ENCODE measurements at places on chromosomes 2 and 18.

DNA sequence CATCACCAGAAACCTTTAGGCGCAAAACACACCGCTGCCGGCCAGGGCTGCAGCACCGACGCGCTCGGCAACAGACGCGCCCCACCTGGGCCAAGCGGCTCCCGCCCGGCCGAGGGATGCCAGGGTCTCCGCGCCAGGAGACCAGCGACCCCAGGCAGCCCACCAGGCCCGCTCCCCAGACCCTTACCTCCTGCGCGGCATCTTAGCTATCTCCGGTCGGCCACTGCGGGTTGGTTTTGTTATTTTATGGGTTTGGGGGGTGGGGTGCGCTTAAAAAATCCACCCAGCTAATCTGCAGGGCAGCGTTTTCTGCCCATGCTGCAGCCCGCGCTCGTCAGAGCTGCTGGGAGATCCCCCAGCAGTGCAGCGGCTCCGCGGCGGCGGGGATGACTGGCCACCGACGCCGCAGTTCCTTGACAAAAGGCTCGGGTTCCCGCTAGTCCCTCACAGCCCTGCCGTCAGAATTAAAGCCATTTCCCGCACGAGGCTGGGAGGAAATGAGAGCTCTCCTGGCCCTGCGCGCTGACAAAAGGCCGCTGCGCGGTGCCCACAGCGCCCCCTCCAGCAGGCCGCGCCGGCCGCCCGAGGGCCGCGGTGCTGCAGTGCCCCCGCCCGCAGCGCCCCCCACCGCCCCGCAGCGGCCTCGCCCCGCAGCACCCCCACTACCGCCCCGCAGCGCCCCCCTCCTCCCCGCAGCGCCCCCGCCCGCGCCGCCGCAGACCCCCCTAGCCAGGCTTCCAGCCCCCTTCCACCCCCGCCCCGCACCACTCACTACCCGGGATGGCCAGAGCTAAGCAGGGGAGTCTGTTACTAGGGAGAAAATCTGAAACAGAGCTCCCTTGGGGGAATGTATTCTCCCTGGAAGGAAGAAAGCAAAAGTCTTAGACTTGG, at the start of gene ADD2:
Gene ADD2 (minus strand): TSS at position 502 of the 891 bp plus-strand sequence. CDS start 61,792 bp downstream, outside the sequence.
- DNase-seq = no peak

DNA sequence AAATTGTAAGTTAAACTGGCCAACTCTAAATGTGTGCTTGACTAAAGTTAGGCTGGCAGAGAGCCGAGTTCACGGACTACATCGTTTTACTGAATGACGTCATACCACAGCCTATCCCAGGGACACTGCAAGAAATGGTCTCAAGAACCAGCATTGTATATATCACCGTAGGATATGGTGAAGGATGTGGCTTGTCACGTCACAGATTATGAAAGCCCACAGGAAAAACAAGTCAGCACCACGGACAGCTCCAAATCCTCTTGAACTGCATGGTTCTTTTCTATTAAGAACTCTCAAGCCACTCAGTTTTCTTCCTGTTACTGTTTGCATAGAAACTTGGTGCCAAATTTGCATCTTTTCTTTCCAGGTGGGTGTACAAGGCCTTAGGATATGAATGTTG, 85.1 kb upstream of the ACAA2 start:
- peak; percentile 11 for DNase-seq

DNA sequence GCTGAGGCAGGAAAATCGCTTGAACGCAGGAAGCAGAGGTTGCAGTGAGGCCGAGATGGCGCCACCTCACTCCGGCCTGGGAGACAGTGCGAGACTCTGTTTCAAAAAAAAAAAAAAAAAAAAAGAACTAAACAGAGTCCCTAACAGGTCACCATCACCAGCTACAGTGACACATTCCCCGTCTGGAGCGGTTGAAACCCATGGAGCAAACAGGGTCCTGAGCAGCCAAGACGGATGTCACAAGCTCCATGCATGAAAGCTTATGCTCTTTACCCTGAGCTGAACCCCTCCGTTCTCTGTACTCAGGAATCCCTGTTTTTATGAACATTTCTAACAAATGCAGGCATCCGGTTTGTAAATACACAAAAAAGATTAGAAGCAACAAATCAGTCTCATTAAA, 55.9 kb upstream of the LAPTM4A start:
- DNase-seq = no peak

- DNase-seq = no peak
Measured at GRCh38 chr2:1054399-1054798, 103.8 kb downstream of the SNTG2 start.

DNA sequence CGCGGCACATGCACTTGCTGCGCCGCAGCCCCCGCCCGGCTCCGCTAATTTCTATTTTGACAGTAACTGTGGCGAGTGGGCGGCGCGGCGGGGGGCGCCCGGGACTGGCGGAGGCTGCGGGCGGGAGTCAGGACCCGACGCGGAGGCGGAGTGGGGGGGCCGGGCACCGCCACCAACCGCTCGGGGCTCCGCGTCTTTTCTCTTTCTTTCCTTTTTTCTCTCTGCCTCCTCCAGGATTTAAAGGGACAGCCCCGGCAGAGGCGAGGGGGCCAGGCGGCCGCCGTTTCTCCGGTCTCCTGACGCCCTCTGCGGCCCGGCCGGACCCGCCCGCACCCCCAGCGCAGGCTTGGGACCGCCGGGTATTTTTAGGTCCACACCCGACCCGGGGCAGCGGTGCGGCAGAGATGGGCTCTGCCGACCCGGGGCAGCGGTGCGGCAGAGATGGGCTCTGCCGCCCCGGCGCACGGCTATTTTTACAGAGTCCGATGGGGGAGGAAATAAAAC, 460 bp upstream of the ZBTB7C start:
- DNase-seq = no peak

- DNase-seq = no peak
Measured at GRCh38 chr18:78092901-78093300, 843.3 kb downstream of the GALR1 start.

DNA sequence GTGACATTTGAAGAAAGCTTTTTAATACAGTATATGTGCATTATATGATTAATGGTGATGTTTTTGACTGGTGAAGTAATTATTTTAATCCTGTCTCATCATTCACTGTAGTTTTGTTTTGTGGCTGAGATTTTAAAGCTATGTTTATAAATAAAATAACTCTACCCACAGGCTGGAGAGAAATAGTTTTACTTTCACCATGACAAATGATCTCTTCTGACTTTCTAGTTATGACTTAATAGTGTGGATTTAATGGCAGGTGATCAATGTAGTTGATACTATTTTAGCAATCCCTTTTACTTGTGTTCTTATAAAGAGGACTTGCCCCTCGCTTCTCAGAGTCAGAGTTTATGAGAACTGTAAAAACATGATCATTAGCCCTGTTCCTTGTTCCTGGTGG, 289.5 kb upstream of the SIX3 start:
- DNase-seq = no peak

GRCh38 chr18:49100226-49100968, 149.6 kb upstream of the SMAD7 start:
- DNase-seq = no peak

DNA sequence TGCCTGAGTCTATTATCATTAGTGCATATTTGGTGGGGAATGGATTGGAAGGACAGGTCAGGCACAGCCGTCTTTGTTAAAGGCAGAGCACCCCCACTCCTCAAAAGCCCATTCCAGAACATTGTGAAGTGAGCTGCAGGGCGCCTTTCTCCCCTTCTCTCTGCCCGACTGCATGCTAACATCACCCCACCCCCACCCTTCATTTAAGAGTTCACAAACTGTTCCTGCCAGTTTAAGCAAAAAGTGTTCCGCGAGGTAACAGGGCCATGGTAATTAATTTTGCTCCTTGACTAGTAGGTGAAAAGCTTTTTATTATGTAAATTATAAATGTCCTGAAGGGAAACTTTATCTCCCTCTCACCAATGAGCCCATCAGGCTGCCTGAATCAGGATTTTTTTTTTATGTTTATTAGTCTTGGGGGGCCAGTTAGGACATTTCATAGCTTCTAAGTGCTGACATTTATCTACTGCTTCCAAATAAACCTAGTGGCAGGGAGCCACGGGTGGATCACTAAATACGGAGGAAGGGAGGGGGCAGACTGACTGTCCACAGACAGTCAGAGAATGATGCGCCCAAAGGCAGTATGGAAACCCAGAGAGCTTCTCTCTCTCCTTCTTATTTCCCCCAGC, 99.4 kb downstream of the FTCDNL1 start:
- DNase-seq = no peak

DNA sequence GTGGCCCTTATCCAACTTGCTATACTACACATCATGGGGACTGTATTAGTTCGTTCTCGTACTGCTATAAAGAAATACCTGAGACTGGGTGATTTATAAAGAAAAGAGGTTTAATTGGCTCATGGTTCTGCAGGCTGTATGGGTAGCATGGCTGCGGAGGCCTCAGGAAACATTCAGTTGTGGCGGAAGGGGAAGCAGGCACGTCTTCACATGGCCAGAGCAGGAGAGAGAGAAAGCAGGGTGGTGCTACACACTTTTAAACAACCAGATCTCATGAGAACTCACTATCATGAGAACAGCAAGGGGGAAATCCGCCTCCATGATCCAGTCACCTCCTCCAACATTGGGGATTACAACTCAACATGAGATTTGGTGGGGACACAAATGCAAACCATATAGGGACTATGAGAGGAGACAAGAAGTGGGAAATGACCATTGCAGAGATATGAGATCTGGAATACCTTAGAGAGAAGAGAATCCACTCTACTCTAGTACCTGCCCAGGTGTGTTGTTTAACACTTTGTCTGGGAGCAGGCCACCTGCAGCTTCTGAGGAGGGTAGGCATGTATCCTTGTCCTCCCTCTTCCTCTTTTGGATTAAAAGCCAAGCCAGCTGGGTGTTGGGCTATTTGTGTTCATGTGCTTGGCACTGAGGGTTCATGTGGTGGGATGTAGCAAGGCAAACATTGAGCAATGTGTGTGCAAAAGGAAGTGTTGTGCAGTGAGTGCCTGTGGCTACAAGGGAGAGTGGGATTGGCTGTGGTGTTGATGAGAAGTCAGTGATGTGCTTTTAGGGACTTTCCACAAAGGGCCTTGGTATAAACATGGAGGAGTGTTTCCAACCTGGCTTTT, 22.8 kb downstream of the TTLL4 start:
- no peak for DNase-seq

DNA sequence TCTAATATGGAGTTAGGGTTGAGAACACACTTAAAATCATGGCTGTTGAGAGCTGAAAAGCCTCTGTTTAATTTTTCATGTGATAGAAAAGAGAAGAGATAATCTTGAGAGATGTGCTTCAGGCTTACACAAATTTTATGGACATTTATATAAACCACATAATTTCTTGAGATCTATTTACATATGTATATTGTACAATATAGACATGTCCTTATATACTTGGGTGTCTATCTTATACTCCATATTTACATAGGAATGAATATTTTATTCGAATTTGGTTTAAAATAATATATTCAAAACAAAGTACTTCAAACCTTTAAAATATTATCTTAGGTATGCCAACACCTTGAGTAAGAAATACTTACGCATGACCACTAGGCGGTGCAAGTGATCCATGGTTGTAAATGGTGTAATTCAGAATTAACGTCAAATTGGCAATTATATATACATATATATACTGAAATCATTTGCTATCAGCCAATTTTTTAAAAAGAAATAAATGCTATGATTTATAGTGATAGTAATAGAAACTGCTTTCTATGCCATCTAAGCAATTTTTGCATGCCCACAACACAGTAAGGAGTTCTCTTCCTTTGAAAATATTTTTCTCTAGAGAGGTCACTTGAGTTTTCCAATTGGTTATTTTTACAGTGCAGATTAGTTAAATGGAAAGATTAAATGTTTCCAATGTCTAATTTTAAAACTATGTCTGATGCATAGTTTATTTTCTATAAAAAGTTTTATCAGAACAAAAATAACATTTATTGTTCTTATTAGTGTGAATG, 37.6 kb upstream of the SPAG16 start:
- peak; percentile 14 for DNase-seq

DNA sequence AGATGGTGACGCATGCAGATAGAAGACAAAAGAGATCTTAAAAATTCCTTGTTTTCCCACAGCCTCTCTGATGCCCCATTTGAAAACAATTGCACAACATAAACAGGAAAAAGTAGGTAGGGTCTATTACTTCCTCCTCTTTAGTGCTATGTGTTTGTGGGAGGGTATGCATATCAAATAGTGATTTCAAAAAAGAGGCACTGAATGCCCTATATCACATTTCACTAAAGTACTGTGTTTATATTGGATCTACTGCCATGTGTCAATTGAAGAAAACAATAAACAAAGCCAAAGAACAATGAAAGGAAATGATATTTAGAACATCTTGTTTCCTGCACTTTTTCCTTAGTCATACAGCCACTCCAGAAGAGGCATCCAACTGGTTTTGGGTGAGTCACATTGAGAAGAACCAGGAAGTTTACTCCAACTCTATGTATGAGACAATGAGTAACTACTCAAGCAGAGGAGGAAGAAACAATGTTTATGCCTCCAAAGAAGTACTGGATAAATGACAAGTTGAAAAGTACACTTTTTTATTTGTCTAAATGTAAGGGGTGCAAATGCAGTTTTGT, 583.6 kb downstream of the FBXO15 start:
- no peak for DNase-seq

- DNase-seq = no peak
Measured at GRCh38 chr2:233953087-233953801, 36.1 kb downstream of the TRPM8 start.

DNA sequence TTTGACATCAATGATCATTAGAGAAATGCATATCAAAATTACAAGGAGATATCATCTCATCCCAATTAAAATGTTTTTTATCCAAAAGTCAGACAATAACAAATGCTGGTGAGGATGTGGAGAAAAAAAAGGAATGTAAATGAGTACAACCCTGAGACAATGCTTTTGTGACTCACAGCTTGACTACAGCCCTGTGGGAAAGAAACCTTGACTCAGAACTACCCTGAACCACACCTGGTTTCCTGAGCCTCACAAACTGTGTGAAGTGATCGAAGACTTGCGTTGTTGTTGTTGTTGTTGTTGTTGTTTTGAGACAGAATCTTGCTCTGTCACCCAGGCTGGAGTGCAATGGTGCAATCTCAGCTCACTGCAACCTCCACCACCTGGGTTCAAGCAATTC, 266.6 kb upstream of the MYT1L start:
- DNase-seq = no peak

DNA sequence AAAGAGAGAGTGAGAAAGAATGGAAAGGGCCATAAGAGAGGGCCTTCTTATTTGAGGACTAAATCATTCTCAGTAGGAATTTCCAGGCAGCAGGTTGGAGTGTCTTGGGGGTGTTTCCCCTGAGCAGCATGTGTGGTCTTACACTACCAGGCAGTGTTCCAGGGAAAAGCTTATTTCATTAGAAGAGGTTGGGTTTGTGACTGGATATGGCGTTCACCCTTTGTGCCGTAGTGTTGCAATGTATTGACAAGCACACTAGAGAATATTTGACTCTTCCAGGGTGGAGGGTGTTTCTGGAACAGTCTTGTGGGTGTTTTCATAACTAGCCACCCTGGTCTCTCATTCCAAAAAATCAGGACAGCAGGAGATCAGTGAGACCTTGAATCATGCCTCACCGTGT, 105.5 kb downstream of the NRP2 start:
- DNase-seq = no peak

GRCh38 chr2:73343992-73344391, 41.6 kb upstream of the ALMS1 start:
- no peak for DNase-seq

GRCh38 chr2:56047136-56047535, 123.6 kb upstream of the EFEMP1 start:
- no peak for DNase-seq
